ENCODE measurements at places on chromosomes 1 and 21.

- DNase-seq: no peak
Observed at GRCh38 chr21:36672737-36673136, 26.2 kb upstream of the SIM2 start.

- no peak for DNase-seq
Observed at GRCh38 chr1:77991638-77992037, 12.8 kb upstream of the FUBP1 start.

DNA sequence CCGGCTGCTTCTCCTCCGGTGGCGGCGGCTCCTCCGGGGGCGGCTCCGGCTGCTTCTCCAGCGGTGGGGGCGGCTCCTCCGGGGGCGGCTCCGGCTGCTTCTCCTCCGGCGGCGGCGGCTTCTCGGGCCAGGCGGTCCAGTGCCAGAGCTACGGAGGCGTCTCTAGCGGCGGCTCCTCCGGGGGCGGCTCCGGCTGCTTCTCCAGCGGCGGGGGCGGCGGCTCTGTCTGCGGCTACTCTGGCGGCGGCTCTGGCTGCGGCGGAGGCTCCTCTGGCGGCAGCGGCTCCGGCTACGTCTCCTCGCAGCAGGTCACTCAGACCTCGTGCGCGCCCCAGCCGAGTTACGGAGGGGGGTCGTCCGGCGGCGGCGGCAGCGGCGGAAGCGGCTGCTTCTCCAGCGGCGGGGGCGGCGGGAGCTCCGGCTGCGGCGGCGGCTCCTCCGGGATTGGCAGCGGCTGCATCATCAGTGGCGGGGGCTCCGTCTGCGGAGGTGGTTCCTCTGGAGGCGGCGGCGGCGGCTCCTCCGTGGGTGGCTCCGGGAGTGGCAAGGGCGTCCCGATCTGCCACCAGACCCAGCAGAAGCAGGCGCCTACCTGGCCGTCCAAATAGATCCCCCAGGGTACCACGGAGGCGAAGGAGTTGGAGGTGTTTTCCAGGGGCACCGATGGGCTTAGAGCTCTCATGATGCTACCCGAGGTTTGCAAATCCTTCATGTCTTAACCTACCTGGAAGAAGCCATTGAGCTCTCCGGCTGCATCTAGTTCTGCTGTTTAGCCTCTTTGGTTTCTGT lies 2.0 kb downstream of the LORICRIN start:
- DNase-seq: peak; percentile 34

- peak; percentile 66 for DNase-seq
Observed at GRCh38 chr1:66331658-66332547, 202.1 kb upstream of the SGIP1 start.

- no peak for DNase-seq
Observed at GRCh38 chr1:168085401-168085872, 51.3 kb downstream of the GPR161 start.

- DNase-seq: no peak
Observed at GRCh38 chr21:44352253-44352860, 1.1 kb upstream of the TRPM2 start.

DNA sequence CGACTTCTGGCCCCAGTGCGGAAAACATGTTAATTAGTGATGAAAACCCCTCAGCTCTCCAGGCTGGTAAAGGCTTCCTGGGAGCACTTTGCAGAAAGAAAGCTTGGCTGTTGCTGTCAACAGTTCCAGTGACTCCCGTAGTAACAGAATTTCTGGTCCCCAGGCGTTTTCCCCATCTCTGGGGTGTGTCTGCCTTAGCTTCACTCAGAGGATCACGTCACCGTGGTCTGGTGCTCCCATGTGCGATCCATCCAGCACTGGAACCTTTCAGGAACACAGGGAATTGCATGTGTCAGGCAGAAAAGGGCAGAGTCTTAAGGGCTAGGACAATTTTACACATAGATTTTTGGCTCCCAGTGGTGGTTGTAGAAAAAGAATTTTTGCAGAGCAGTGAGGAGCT lies 470.4 kb upstream of the USP24 start:
- DNase-seq: no peak

Measured in MM.1S (cell line).